ENCODE measurements at places on chromosomes 6 and 20.
A peak's percentile ranks its signal among the peaks of the same experiment; 100 is the strongest.

DNA sequence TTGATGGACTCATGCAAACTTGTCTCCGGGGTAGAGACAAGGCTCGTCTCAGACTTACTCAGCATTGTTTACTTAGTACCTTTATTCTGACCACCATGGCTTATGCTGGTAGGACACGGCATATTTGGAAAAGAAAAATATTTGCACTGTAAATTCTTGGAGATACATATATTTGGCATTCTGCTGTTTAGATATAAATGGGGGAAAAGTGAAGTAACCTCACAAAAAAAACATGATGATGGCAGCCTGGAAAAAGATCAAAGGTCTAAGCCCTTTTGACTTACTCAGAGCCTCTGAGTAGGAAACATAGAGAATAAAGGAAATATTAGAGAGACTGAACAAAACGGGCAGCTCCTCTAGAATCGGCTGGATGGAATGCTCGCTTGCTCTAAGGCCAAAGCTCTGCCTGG is 32.5 kb downstream of the PDE10A start:
- DNase-seq, result no peak

GRCh38 chr6:170108456-170108855 is 182.4 kb downstream of the DLL1 start:
- peak; percentile 10 for DNase-seq

- no peak for DNase-seq
Observed at GRCh38 chr6:67748521-67748920, 886.6 kb upstream of the ADGRB3 start.

- peak; percentile 61 for DNase-seq
Observed at GRCh38 chr20:62122654-62123449, 577 bp downstream of the LSM14B start.

DNA sequence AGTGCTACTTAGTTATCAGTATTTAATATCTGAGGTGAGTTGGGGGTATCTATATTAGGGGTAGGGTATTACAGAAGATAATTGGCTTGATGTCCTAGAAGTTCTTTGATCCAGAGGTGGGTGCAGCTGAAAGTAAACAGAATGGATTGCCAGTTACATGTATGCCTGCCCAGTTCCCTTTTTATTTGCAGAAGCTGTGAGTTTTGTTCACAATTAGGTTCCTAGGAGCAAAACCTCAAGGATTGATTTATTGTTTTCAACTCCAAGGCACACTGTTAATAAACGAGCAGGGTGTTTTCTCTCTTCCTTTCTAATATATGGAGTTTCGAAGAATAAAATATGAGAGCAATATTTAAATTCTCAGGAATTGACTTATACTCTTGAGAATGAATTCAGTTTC is 129.0 kb downstream of the SULF2 start:
- no peak for DNase-seq

DNA sequence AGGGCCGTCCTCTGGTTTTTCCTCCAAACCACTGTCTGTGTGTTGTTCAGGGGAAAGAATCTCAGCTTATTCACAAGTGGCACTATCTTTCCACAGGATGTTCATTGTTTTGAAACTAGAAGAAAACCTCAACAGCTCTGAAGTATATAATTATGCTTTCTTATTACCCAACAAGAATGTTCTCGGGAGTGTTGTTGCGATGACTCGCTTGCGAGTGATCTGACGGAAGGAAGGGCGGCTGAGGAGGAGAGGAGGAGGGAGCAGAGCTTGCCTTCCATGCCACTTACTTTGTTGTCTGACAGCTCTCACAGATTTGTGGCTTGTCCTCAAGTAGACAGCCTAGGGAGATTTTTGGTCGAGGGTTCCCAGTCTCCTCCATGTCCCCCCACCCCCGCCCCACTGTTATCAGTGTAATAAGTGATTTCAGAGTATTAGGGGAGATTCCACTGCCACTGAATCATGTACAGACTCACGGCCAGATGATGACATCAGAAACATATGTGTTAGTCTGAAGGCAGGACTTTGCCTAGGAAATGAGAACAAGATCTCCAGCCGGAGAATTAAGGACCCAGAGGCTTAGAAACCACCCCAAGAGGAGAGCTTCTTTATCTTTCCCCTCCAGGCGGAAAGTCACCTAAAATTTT is 80.7 kb upstream of the CCN6 start:
- DNase-seq, result peak; percentile 74

DNA sequence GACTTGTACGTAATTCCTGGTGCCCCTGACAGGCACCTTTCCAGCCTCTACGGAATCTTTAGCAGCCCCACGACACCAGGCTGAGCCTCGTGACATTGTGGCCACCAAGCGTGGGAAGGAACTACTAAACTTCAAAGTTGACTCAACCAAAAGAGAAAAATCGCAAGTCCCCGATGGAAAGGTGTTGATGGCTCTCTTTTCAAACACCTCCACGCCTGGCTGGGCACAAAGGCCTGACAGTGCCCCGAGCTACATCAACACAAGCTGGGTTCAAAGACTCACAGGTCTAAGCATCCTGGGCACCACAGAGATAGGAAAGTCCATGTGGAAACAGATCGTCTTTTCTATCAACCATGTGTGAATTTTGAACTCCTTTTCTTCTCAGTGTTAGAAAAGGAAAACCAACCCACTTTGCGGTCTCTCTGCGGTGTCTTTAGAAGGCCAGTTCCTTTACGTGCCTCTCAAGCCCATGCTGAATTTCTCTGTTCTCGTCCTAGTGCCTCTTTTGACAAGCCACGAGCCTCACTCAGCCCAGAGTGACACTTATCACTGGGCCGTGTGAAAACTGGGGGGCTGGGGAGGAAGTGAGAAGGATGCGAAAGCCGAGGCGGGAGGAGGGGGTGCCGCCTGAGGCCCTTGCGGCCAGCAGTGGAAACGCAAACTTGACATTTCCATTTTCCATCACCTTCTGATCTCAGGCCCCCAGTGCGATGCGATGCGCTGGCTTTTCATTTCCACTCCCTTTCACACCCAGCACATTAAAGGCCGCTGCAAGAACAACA is 59.4 kb downstream of the GFOD1 start:
- DNase-seq, result peak; percentile 75

DNA sequence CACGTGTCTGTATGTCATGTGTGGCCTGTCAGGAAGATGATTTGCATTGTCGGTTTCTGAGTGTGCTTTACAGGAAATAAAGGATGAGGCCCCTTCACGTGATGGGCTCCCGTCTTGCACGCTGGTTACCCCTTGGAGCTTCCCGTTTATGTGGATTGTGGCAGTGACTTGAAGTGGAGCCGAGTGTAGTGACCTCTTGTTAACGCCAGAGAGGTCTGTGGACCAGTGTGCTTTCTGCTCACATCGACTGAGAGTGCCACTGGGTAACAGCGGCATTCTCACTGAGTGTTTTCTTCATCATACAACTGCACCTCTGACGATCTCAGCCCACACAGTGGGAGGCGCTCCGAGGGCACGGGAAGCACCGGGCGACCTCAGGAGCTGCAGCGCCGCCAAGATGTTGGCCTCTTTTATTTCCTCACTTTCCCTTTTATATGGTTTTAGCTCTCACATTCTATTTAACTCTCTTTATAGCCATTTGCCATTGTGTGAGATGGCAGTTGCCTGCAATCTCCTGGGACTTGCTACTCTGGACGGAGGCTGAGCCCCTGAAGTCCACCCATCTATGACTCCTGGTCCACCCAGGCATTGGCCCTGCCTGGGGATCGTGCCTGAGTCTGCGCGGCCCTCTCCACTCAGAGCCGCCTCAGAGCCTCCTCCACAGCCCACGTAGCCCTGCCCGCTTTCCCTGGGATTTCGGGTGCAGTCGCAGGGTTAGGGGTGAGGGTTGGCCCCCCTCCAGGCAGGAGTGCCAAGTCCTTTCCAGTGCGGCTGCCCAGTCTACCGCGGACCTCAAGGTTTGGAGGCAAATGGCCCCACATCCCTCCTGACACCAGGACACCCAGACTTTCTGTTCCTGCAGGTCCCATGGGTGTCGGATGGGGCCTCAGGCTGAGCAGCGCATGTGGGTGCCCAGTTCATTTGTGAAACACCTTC is 238.9 kb downstream of the ERMARD start:
- peak; percentile 64 for DNase-seq

GRCh38 chr6:47822856-47823554 is 41.2 kb downstream of the OPN5 start:
- DNase-seq, result no peak

- DNase-seq, result peak; percentile 69
Observed at GRCh38 chr6:35496841-35497570, at the start of gene TEAD3. TEAD3 (minus strand) TSS chr6:35497079.

- DNase-seq, result no peak
Observed at GRCh38 chr6:108168501-108169463, 3.0 kb downstream of the NR2E1 start.

DNA sequence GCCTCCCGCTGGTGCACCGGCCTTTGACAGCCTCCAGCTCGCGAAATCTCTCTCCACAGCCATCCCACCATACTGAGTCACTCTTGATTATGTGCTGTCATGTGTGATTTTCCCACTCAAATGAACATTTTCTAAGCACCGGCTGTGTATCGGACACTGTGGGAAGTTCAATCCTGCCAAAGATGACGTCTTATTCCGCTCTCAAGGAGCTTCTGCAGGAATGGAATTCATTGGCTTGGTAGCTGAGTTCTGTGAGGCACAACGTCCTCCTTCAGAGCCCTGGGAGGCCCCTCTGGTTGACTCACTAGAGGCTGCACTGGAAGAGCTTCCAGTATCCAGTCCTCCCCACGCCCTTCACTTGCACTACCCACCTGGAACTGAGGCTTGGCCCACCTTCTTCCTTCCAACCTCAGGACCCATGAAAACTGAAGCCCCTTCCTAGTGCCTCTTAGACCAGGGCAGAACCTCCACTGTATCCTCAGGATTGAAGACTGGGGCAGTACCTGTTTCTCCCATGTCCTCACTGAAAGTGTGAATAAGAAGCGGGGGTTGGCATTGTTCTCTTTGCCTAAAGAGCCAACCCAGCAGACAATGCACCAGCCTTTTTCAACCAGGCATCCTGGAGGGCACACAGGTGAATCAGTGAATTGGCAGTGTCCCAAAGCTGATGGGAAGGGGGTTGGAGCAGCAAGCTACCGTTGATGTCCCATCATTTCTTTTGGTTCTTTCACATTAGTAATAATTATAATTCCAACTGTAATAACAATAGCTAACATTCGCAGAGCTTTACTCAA is 1.7 kb downstream of the UNC5CL start:
- DNase-seq, result no peak

DNA sequence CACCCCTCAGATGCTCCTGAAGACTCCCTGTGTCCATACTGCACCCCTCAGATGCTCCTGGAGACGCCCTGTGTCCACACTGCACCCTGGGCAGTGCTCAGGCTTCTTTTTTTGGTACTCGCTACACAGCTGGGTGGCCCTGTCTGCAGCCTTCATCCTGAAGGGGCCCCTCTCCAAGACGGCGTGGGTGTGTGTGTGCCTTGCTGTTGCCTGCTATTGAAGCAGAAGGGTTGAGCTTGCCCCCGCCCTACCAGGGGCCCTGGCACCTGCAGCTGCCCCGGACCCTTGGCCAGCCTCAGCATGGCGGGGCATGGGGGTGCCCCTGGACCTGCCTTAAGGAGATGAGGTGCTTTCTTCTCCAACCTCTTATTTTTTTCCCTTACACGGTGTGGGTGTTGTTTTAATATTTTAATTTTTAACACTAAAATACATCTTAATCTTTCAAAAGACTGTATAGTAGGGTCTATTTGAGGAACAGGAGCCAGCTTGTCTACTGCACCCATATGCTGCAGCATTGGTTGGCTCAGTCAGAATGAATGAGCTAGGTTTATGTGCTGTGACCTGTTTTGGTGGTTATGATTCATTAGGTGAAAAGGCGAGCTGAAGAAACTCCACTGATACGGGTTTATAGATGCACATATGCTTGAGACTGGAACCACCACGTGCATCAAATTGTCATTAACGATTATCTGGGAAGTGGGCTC is 135.9 kb downstream of the AGPAT4 start:
- DNase-seq, result no peak

DNA sequence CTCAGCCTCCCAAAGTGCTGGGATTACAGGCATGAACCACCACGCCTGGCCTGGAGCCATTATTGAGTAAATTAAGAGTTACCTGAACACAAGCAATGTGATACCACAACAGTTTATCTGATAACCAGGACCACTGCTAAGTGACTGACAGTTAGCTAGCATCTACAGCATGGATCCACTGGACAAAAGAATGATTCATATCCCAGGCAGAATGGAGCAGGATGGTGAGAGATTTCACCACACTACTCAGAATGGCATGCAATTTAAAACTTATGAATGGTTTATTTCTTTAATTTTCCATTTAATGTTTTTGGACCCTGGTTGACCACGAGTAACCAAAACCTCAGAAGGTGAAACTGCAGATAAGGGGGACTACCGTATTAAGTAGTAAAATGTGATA is 48.6 kb downstream of the RALGAPA2 start:
- no peak for DNase-seq

GRCh38 chr6:99711302-99711701 is 104.7 kb downstream of the PRDM13 start:
- no peak for DNase-seq

DNA sequence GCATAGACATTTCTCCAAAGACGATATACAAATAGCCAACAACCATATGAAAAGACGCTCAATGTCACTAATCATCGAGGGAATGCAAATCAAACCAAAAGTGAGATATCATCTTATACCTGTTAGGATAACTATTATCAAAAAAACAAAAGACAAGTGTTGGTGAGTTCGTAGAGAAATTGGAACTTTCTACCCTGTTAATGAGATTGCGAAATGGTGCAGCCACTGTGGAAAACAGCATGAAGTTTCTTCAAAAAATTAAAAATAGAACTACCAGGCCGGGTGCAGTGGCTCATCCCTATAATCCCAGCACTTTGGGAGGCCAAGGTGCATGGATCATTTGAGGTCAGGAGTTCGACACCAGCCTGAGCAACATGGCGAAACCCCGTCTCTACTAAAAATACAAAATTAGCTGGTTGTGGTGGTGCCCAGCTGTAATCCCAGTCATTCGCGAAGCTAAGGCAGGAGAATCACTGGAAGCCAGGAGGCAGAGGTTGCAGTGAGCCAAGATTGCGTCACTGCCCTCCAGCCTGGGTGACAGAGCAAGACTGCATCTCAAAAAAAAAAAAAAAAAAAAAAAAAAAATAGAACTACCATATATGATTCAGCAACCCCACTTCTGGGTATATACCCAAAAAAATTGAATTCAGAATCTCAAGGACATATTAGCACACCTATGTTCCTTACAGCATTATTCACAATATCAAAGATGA is 170.0 kb upstream of the ZNF184 start:
- no peak for DNase-seq

GRCh38 chr6:34837528-34837927 is 45.6 kb downstream of the BLTP3A start:
- no peak for DNase-seq

DNA sequence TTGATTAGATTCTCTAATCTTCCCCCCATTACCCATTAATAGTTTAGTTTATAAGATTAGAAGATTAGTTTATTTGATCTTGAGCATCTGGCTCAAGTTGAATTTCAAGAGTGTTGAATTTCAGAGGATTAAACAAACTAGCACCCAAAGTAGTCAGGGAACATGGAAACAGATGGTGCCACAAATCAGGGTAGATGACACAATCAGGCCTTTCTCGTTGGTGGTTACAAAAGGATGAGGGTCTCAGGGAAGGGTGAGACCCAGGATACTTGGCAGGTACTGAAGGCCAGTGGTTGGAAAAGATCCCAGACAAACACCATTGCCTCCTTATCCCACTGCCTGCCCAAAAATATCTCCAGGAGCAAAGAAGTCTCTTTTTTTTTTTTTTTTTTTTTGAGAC is 29.5 kb upstream of the ADGRF1 start:
- DNase-seq, result no peak
